ENCODE measurements at places on chromosomes 2 and 18. TPM values are rescaled to one million over a fixed set of nuclear protein-coding genes. Genes with fewer than 3 reads are reported as not detected.
A peak's percentile ranks its signal among the peaks of the same experiment; 100 is the strongest.

FABP1 gene
- total RNA-seq, result not detected

- H3K4me3 ChIP-seq, result no peak overlapping the region
- H3K27ac ChIP-seq, result no peak overlapping the region
These were observed 162.5 kb upstream of the TMEFF2 start for GRCh38 chr2:192357217-192357616.

FNDC4 gene
- not detected for total RNA-seq

DNA sequence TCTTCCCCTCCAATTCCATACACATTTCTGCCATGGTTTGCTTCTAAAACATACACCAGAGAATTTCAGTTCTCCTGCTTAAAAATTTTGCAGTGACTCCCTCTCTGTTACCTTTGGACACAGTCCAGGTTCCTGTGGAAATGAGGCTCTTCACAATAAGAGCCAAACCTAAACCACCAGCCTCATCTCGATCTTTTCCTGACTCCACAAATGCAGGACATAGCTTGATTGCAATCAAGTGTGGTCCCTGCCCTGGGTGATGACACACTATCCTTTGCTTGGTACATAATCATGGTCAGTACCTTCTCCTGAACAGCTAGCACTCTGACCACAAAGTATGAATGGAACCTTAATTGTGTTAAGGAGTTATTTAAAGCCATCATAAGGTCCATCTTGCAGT lies 134.9 kb upstream of the CHAC2 start:
- no peaks in the 10 kb centered on the region for H3K36me3 ChIP-seq
- DNase-seq, result no peak
- H3K4me3 ChIP-seq, result no peak overlapping the region

OSBPL6 gene
- total RNA-seq, result 0.11 TPM

ZC3H8 gene
- total RNA-seq, result 25.7 TPM

DNA sequence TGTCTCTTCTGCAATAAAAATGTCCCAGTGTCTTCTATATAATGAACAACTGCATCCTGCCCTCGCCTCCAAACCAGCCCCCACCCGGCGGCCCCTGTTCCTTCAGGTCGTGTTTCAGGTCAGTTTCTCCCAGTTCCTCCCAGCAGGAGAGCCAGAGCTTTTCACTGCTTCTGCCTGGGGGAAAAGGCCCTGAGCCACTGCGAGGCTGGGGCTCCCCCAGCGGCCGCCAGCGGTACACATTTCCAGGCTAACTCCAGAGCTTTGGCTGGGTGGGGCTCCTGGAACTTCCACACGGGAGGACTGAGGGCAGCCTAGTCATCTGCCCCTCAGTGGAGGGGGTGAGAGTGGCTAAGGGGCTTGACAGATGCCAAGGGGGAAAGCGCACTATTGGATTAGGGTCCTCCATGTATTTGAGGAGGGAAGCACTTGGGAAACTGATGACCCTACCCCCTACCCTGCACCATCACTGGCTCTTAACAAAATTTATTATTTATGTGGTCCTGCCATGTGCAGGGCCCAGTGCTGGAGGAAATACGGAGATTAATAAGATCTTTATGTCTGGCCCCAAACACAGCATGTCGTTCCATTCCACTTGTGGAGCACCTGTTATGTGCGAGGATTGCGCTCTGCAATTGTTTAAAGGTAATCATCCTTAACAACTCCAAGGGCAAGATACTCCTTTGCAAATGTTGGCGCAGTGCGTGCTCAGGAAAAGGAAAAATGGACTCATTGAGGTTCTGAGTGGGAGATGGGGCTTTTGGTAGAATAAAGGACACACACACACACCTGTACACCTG lies 17.3 kb upstream of the CYS1 start:
- no peaks in the 10 kb centered on the region for H3K27me3 ChIP-seq
- no peaks in the 10 kb centered on the region for H3K36me3 ChIP-seq
- no peak overlapping the region for H3K27ac ChIP-seq
- H3K4me3 ChIP-seq, result no peak overlapping the region
- peak; percentile 59 for DNase-seq

DNA sequence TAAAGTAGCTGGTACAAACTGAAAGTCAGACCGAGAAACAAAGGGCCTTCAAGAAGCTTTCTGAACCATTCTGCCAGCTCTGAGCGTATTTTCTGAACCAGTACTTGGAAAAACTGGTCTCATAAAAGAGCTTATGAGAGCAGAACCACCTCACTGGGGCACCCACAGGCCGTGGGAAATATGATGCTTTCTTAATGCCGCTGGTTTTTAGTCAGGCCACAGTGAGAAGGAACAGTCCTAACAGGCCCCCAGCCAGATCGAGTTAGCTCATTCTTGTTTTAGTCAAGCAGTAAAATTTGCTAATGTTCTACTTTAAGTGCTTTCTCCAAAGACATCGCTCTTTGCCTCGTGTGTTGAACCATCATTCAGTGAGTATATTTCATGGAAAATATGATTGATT lies 12.7 kb upstream of the NOSTRIN start:
- H3K4me3 ChIP-seq, result no peak overlapping the region
- no peaks in the 10 kb centered on the region for H3K36me3 ChIP-seq
- no peaks in the 10 kb centered on the region for H3K4me1 ChIP-seq
- DNase-seq, result no peak
- no peak overlapping the region for H3K27ac ChIP-seq

- no peaks in the 10 kb centered on the region for H3K36me3 ChIP-seq
- no peak overlapping the region for H3K27ac ChIP-seq
- H3K4me3 ChIP-seq, result no peak overlapping the region
- no peaks in the 10 kb centered on the region for H3K27me3 ChIP-seq
- H3K4me1 ChIP-seq, result peaks cover 3% of the 10 kb centered on the region
These were observed 301.0 kb upstream of the SLC39A10 start for GRCh38 chr2:195356026-195356425.

GRCh38 chr2:19690429-19690828 lies 211.4 kb downstream of the TTC32 start:
- no peak overlapping the region for H3K4me3 ChIP-seq
- no peaks in the 10 kb centered on the region for H3K27me3 ChIP-seq
- no peaks in the 10 kb centered on the region for H3K36me3 ChIP-seq

All from Karpas-422 (cell line).